ENCODE measurements at places on chromosomes 5 and 9.

GRCh38 chr9:550333-550732, 291.2 kb upstream of the DMRT1 start:
- DNase-seq: no peak

DNA sequence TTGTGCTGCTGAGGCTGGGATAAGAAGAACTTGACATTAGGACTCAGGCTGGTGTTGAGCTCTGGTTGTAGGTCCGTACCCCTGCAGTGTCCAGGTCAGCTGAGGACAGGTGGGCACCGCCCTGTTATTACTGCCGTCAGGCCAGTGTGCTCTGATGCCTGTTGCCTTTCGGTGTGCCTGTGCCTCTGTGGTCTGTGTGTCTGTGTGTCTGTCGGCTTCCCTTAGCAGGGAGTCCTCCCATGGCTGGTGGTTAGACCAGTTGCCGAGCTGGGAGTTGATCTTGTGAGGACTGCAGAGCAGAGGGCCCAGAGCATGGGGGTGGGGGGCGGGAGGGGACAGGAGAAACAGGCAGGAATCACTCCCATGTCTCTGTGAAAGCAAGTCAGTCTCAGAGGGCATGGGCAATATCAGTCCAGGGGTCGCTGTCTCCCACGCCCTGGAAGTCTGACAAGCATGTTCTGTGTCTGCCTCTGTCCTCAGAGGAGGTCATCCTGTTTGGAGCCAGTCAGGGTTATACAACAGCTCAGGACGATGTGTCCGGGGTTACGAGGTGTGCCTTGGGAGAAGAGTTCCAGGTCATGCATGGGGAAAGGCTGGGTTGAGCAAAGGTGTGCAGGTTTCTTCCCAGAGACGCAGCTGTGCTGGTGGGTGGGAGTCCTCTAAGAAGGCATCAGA, 67.3 kb upstream of the GARNL3 start:
- DNase-seq: no peak

DNA sequence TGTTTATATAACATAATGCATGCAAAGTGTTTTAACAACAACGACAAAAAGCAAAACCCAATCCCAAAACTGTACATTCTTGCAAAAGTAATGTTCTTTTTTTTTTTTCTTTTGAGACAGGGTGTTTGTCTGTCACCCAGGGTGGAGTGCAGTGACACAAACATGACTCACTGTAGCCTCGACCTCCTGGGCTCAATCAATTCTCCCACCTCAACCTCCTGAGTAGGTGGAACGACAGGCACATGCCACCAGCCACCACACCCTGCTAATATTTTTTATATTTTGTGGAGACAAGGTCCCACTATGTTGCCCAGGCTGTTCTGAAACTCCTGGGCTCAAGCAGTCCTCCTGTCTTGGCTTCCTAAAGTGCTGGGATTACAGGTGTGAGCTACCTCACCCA, 13.6 kb upstream of the HAVCR1 start:
- no peak for DNase-seq

DNA sequence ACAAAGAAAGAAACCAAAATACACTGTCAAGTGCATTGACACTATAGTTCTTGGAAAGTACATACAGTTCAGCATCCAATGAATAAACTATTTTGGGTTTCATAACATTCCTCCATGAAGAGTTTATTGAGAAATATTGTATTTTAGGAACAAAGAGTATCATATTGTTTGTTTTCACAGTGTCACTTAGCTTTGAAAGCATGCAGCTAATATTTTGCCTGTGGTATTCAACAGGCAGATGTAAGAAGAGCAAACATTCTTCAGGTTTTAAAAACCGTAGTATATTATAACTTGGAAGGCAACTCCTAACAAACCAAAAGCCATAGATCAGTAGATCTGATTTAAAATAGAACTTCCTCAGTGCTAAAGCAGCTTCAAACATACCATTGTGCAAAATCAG, 4.5 kb downstream of the PRELID2 start:
- DNase-seq: peak; percentile 5

- no peak for DNase-seq
Observed at GRCh38 chr5:156327296-156327695, 332 bp downstream of the SGCD start.

DNA sequence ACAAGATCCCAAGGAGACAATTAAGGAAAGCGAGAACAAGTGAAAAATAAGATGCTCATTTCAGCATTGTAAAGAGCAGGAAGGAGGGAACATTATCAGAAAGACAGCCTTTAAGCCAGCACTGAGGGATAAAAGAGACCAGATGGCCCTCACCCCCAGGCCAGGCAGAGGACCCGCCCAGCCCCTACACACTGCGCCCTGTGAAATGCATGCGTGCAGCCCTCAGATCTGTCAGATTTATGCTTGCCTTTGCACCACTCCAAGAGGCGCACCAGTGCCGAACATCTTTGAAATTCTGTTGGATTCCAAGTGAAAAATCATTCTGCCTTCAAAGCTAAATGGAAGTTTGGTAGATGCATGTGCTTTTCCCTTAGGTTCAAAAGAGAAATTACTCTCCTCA, 378.0 kb downstream of the MLLT3 start:
- DNase-seq: no peak

DNA sequence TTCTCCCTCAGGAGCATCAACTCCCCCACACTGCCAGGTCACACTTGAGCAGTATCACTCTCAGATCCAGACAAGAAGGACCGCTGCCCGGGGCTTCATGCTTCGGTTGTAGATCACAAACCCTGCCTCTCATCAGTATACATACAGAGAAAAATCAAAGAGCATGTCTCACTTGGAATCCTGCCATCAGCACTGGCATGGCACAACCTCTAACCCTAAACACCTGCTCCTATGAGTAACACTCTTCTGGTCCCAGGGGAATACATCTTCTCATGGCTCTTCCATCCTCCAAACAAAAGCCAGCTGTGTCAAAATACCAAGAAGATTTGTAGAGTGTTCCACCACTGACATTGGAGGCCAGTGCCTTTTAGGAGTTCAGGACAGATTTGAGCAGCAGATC, 84.8 kb upstream of the MIER3 start:
- DNase-seq: no peak

DNA sequence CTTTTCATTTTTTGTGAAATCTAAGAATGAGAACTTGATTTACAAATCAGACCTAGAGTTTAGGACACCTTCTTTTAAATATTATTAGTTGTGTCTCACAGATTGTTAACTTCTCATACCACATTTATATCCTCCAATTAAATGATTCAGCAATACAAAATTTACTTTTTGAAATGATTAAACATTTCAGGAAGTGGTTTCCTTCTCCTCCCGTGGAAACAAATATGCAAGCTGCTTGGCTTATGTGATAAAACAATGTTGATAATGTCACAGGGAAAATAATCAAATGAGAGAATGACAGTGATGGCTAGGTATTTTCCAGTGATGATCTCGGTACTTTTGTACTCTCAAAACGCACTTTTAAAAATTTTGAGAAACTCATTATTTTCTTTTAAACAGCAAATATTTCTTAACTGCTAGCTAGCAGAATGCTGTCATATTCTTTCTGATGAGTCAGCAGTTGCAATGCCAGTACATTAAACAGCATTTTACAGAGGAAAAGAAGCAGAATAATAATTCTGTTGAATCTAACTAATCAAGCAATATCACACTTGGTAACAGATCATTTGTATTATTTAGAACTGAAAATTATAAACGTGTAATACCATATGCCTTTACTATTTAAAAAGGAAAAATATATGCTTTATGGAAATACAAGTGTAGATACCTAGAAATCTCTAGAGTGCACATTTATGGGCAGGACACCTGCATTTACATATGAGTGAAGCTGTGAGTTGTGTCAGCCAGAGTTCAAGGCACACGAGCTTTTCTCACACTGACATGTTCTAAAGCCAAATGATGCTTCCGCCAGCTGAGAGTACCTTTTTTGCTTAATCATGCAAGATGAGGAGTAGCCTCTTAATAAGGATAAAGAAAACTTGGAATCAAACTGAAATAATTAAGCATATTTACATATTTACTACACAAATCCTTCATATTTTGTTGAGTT, 53.6 kb upstream of the CDH18 start:
- DNase-seq: no peak

- DNase-seq: no peak
Observed at GRCh38 chr9:117097761-117098160, 317.1 kb downstream of the ASTN2 start.

DNA sequence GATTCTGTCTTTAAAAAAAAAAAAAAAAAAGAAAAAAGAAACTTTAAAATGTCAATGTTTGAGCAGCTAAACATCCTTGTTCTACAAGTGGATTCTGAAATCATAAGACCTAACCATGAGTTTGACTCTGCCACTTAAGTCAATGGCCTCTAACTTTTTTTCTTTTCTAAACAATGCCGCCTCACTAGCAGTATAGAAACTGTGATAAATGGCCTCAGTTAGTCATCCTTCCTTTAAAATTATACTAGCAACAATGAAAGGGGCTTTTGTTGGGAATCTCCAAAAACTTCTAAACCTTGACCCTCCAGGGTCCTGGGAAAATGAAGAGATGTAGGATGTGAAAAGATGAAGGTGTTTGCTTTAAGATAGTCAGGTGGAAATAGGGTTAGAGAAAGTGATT, 71.1 kb downstream of the FBXL7 start:
- no peak for DNase-seq

DNA sequence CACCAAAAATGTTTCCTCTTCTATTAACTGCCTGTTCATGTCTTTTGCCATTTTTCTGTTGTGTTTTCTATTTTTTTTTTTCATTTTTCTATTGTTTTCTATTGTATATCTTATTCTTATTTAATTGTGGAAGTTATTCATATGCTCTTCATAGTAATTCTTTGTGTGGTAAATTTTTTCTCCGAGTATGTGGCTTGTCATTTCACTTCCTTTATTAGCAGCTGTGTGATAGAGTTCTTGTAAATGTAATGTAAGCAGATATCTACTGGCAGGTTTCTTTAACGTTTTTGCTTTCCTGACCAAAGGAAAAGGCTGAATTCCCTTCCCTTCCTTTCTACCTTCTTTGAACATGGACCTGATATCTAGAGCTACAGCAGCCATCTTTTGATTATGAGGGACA, 5.8 kb upstream of the PLPP1 start:
- DNase-seq: no peak

- peak; percentile 48 for DNase-seq
Observed at GRCh38 chr9:94920420-94921091, 194.1 kb downstream of the AOPEP start.

- DNase-seq: no peak
Observed at GRCh38 chr9:78871086-78871451, 574.1 kb downstream of the PSAT1 start.

- DNase-seq: no peak
Observed at GRCh38 chr9:129193655-129194054, 15.6 kb upstream of the IER5L start.

- DNase-seq: no peak
Observed at GRCh38 chr5:73612799-73613198, 13.2 kb upstream of the ARHGEF28 start.

DNA sequence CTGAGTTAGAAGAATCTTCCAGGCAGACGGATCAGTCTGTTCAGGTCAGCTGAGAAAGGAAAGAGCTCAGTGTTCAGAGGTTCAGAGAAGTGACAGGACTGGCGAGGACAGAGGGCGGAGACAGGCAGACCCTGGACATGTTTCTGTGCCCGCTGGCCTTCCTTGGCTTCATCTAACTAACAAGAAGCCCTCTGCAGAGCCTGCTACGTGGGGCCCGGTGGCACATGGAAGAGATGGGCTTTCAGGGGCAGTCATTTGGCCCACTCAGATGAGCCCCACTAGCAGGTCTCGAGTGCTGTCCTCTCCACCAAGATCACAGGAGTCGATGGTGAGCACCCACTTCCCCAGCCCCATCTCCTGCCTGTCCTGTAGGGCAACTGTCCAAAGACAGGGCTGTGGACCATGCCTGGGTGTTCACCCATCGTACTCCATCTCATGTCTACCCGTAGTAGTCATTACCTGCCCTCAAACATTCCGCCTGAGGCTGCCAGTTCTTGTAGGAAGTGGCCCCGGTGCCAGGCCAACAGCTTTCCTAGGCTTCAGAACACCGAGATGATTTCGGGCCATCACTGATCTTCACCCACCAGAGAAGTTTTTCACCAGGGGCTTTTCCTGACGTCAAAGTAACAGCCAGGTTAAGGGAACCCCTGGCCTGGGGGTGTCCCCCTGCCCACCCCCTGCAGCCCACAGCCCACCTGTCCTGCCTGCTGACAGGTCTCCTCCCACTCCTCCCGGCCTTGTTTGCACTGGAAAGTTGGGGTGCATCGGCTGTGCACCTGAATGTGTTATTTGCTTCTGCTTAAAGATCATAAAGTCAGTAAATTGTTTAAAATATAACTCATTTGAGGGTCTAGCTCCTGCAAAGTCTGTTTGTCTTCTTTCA, 14.0 kb downstream of the IRX2 start:
- no peak for DNase-seq

GRCh38 chr5:122877518-122877917, 32.1 kb downstream of the SNX24 start:
- no peak for DNase-seq

GRCh38 chr5:38806775-38807258, 39.0 kb upstream of the OSMR start:
- DNase-seq: peak; percentile 83

- peak; percentile 9 for DNase-seq
Observed at GRCh38 chr5:140806834-140807775, at the start of gene PCDHA4. Gene PCDHA4, plus strand, starts transcription at chr5:140807068.

Measured in hepatic stellate cell (primary cell).